Panc1 (cell line): ENCODE measurements at places on chromosomes 16 and 17.

GRCh38 chr16:56776562-56776961 lies 46.6 kb downstream of the NUP93 start:
- DNase-seq, result no peak

GRCh38 chr17:59427996-59428395 lies 96.5 kb downstream of the YPEL2 start:
- no peak for DNase-seq

- DNase-seq, result no peak
Measured at GRCh38 chr16:10522966-10523365, 57.4 kb downstream of the EMP2 start.

DNA sequence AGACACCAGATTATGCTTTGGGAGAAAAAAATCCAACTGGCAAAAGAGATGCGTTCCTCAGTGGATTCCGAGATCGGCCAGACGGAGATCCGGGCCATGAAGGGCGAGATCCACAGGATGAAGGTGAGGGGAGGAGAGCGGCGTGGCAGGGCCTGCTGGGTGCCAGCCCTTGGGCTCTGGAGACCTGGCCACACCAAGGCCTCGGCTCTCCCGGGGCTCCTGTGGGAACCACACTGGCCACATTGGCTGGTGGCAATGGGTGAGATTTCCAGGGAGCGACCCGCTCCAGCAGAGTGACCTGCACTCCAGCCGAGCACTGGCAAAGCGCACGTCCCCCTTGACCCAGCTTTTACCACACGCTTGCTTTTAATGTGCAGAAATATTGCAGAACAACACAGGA lies 11.6 kb upstream of the GAA start:
- no peak for DNase-seq

GRCh38 chr17:48060249-48060648 lies 12.1 kb downstream of the NFE2L1 start:
- no peak for DNase-seq

GRCh38 chr17:78737332-78737731 lies 44.7 kb downstream of the CYTH1 start:
- DNase-seq, result no peak

DNA sequence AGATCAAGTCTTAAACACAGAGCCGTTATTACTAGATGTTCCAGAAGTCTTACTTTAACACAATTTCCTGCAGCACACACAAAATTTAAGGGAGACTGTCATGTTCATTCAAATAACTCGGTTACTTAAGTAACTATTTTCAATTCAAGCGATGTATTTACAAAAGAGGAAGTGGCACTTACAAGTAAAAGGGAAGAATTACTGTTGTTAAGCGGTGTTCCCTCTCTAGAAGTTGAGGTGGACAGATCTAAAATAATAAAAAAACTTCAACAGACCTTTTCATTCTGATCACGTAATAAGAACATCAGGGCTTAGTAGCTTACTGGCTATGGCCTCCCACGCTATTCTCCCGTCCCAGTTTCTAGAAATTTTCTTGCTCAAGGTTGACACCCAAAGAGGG lies 26.2 kb upstream of the TXNDC11 start:
- DNase-seq, result no peak

GRCh38 chr16:359871-360697 lies 7.6 kb upstream of the AXIN1 start:
- DNase-seq, result no peak

GRCh38 chr17:82072827-82073226 lies 7.2 kb upstream of the DUS1L start:
- no peak for DNase-seq

DNA sequence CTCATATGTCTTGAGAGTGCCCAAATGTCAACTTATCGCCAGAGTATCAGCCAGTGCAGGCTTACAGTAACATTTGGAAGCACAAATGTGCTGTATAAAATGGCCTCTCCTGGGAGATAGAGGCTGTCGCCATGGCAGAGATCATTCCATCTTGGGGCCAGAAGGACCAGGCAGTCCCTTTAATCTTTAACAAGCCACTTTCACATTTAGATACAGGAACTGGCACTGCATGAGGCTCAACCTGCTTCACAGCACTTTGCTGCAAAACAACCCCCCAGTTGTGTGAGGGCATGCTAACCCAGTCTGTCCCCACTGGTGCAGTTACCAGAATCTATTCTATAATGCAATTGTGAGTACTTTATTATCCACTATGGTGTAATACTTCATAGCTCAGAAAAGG lies 4.7 kb upstream of the RFFL start:
- DNase-seq, result no peak

DNA sequence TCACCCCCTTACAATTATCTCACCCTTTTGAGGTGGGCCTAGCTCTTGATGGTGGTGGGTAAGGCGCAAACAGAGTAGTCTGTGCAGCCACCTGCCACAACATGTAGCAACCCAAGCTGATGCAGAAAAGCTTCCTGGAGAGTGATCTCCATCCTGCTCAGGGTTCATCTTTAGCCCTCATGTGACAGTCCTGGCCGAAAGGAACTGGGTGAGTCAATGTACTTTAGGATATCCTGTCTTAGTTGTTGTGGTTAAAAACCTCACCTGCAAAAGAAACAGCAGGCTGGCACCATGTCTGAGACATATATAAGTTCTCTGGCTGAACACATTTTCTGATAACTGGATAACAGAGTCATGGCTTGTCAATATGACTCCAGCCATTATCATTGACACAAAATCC lies 183.5 kb upstream of the CPHXL start:
- DNase-seq, result no peak

- DNase-seq, result no peak
Measured at GRCh38 chr16:27644165-27644564, 94.2 kb downstream of the KATNIP start.
